ENCODE measurements at places on chromosomes 3 and 15.
A peak's percentile ranks its signal among the peaks of the same experiment; 100 is the strongest.

DNA sequence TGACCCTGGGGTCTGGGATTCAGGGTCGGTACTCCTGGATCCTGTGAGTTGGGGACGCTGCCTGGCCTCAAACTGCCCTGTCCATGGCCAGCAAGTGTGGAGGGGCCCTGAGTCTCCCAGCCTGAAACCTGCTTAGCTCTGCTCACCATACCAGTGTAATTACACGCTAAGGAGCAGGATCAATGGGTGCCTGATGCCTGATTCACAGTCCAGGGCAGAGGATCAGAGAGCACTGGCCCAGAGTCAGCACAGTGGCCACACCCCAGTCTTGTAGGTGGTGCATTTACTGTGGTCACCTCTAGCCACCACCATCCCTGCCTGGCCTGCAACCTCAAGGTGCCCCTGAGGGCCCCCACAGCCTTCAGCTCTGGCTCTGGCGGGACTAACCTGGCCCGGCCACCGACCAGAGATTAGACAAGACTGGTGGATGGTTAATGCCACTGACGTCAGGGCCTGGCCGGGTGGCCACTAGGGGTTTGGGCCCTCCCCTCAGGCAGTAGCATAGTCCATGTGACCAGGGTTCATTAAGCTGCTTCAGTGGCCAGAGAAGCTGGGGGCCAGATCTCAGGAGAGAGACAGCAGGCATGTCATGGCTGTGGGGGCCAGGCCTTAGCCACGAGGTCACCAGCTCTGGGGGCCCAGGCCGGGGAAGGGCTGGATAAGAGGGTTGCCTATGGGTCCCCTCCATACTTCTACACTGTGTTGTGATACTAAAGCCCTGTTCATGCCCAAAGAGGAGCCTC is 3.3 kb upstream of the SLC38A3 start:
- no peak for DNase-seq

DNA sequence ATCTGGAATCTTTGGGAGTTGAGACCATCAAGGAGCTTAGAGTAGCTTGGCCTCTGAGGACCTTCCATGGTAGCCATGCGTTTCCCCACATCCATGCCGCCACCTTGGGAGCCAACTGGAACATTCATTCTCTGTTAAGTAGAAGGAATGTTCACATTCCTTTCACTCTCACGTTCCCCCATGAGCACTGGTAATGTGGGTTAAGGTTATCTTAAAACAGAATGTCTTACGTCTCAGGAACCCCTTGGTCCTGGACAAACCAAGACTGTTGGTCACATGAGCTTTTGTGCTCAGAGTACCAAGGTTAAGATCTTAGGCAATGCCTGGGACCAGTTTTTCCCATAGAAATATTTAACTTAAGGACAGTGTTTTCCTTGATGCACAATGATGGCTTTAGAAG is 211.7 kb upstream of the UBE2E1 start:
- no peak for DNase-seq

DNA sequence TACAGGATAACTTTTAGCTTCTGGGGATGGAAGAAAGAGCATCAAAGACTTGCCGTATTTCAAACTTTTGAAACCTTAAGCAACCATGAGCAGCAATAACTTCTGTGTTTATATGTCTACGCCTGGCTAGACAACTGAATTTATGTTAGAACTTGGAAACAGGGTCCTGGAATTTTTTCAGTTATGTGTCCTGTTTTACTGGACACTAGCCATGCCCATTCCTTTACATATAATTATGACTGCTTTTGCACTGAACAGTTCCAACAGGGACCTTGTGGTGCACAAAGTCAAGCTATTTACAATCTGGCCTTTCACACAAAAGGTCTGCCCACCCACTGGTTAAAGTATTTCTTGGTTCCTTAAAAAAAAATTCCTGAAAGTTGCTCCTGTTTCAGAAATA is 37.1 kb downstream of the TJP1 start:
- DNase-seq = no peak

DNA sequence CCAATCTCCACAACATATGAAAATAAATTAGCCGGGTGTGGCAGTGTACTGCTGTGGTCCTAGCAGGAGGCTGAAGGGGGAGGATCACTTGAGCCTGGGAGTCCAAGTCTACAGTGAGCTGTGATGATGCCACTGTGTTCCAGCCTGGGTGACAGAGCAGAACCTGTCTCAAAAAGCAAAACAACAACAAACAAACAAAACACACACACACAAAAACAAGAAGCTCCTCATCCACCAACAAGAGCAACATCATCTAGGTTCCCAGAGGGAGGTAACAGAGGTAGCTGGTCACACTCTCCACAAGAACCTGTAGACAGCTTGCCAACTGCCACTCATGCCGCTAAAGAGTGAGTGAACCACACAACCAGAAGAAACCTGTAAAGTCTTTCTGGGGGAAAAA is 34.8 kb downstream of the PTPN9 start:
- no peak for DNase-seq

DNA sequence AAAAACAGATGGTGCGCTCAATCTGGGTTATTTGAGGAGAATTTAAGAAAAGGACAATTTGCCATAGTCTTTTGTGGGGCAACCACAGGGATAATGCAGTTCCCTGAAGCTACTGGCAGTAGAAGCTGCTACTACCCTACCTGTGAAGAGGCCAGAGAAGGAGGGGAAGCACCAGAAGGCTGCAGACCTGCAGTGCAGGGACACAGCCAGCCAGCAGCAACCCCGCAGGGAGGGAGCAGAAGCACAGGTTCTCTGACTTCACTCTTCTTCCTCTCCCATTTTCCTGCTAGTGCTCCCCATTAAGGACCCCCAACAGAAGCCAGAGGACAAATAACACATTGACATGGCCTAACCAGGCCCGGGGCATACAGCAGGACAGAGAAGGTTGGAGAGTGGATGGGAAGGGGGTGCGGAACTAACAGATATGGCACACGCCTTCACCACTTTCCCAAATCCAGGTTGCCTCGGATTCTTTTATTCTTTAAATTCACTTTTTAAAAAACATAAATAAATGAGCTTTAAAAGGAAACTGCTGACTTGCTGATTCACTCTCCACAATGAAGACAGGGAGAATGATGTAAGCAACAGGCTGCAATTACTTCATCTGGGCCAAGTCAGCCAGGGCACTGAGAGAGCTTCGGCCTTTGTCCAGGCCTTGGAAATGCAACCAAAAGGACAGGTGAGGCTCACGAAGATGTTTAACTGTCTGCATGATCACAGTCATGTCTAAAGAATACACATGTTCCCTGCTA is 30.1 kb downstream of the POPDC2 start:
- DNase-seq = no peak

- DNase-seq = no peak
Observed at GRCh38 chr15:81511138-81511537, 137.1 kb upstream of the TMC3 start.

DNA sequence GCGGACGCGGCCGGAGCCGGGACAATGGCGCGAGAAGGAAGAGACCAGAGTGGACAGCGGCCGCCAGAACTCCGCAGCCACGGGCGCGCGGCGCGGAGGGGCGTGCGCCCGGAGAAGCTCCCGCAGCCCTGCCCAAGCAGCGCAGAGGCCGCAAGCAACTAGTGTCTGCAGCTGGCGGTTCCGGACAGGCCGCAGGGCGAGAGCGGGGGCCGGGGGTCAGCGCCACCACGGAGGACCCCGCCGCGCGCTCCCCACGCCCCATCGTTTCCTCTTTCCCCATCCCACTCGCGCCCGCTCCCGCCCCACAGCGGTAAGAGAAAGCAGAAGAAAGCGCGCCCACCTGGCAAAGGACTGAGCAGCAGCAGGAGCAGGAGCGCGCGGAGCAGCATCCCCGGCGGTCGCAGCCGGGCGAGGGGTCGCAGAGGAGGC is 440 bp downstream of the PRTG start:
- DNase-seq = no peak

GRCh38 chr3:187970106-187970505 is 183.9 kb upstream of the LPP start:
- DNase-seq = no peak

DNA sequence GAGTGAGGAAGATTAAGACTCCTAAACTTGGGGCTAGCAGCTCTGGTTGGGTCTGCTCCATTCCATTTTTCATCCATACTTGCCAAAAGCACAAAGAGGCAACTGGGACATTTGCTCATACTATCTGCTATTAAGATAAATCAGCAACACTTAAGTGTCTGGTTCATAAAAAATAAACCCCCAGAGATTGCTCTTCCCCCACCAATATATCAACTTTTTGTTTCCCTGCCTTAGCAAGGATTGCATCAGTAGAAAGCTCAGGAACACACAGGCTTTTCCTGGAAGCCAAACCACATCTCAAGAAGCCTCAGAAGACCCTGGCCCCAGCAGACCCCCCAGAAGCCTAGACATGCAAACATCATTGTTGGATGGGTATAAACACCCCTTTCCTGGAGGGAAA is 232.4 kb upstream of the WNT5A start:
- no peak for DNase-seq

DNA sequence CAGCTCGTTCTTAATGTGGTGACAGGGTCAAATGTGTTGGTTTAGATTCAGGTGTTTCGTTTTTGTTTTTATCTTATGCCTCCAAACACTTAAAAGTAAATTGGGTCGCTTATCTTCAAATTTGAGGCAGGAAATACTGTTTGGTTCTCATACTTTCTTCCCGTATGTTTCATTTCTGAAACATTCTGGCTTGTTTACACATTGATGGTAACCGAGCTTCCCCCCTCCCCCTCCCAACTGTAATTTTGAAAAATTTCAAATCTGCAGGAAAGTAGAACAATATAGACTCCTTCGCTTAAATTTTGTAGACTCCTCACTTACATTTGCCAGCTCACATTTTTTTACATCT is 64.9 kb downstream of the CMTM8 start:
- DNase-seq = peak; percentile 76

DNA sequence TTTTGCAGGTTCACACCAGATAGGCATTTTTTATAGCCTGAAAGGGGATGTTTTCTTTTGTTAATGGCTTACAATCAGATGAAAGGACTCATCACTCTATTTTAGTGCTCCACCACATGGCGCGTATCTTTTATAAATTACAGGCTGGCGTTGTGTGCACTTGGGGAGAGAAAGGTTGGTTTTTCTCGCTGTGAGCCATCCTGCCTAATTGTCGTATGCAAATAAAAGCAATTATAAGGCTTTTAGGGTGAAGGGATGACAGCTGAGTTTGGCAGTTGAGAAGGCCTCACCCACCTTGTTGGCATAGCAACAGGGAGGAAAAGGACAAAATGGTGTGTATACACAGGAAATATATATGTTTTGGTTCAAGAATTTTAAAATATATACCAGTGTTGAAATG is 268.0 kb downstream of the NR2F2 start:
- DNase-seq = no peak

DNA sequence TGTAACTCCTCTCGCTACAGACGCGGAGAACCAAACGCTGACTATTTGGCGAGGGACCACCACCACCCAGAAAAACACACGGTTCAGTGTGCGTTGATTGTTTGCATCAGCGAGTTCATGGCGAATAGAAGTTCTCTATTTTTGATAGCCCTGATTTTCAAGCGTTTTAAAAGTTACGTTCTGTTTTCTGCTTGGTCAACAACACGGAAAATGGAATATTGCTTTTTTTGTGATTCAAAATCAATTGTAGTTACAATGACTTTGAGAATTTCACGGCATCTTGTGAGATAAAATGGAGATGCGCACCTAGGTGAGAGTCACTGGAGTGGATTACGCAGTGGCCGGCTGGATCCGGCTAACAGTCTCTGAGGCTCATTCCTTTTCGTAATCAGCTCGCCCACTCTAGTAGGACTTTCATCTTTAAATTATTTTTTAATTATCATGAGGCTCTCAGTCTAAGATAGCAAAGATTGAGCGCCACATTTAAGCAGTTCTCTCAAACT is 54.8 kb downstream of the CCDC54 start:
- no peak for DNase-seq

DNA sequence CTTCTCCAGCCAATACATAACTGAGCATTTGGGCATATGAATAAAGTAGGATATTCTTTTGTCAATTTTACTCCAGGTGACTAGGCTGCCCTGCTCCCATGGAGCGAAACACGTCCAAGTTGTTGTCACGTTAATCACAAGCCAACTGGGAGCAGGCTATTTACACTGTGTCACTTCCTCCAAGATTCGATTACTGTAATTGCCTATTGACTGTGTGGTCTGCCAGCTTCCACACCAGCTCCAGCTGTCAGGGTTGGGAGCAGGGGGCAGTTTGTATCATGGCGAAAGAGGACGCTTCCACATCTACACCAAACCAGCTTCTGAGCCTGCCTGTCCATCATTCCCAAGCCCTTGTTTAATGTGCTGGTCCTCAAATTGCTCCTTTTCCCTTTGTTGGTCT is 89.2 kb upstream of the RORA start:
- DNase-seq = no peak

- no peak for DNase-seq
Observed at GRCh38 chr3:171791692-171792076, 18.6 kb downstream of the PLD1 start.

GRCh38 chr3:72487946-72488737 is 360.1 kb downstream of the SHQ1 start:
- no peak for DNase-seq

- no peak for DNase-seq
Observed at GRCh38 chr3:135739779-135740178, 225.7 kb upstream of the PPP2R3A start.

GRCh38 chr3:16439163-16439847 is 74.2 kb downstream of the RFTN1 start:
- no peak for DNase-seq

GRCh38 chr15:56654624-56655023 is 78.7 kb downstream of the ZNF280D start:
- no peak for DNase-seq

GRCh38 chr15:34776606-34777105 is 18.7 kb downstream of the ACTC1 start:
- no peak for DNase-seq

DNA sequence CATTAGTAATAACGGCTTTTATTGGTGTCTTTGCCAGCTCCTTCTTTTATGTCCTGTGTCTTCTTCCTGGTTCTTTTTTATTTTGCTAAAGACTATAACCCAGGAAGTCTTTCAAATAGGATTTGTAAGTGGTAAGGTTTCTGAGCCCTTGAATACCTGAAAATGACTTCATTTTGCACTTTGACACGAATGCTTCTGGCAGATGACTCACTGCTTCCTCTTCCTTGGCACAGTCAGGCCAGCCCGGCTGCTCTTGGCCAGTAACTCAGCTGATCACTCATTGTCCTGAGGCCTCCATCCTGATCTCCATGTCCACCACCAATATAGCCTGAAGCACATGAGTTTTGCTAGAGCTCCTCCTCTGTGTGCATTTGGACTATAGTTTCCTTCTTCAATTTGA is 48.7 kb upstream of the NR2E3 start:
- DNase-seq = no peak

DNA sequence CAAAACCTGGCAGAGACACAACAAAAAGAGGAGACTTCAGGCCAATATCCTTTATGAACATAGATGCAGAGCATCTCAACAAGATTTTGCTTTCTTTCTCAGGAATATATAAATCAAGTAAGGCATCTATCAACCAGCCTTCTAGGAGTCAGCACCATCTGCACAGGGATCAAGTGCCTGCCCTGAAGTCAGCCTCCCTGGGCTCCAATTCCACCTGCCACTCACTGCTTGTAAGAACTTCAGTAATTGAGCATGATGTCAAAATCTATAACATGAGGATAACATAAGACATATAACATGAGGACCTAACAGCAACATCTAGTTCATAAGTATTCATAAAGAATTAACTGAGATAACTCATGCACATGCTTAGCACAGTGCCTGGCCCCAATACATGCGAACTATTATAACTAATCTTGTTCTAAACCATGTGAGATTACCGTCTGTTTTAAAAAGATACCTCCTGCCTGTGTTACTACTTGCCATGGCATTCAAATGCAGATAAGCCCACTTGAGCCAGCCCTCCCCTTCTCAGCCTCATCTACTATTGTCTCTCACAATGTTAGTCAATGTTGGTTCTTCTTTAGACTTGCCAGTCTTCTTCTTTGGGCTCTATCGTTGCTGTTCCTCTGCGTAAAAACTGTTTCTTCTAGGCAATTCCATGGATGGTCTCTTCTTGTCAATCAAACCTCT is 91.6 kb downstream of the PLD1 start:
- no peak for DNase-seq

Measured in CD4-positive, alpha-beta T cell treated with Interleukin-6 at 100 ng/mL for 8 hours (primary cell).